Muscle of arm (tissue), 14 donors: ENCODE measurements at places on chromosomes 4 and X. TPM values are rescaled to one million over a fixed set of nuclear protein-coding genes. Genes with fewer than 3 reads are reported as not detected.

The SFRP2 gene
- polyA plus RNA-seq = 96.8 TPM

The UGT8 gene
- not detected for polyA plus RNA-seq

The PCYT1B gene
- polyA plus RNA-seq = 2.7 TPM

The MAD2L1 gene
- 18.3 TPM for polyA plus RNA-seq

The HSFX4 gene
- 1.7 TPM for polyA plus RNA-seq

The FAT4 gene
- polyA plus RNA-seq = 14.8 TPM

The NXF2B gene
- polyA plus RNA-seq = not detected

The PRSS48 gene
- not detected for polyA plus RNA-seq

The GPR82 gene
- 0.13 TPM for polyA plus RNA-seq

The GLUD2 gene
- 2.7 TPM for polyA plus RNA-seq

DNA sequence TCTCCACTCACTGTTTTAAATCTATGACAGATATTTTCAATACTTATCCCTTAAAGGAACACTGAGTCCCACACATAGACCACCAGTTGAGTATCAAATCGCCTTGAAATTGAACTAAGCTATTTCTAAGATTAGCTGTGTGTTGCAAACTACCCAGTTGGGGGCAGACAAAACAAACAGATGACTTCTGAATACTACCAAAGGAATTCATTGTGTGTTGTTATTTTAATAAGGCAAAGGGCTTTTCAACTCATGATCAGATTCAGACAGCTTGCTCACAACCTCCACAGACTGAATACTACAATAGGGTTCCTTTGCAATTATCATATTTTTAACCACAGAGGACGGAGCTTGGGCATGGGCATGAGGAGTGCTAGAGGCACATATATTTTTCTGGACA lies 283.0 kb upstream of the GPC4 start:
- no peak for DNase-seq

DNA sequence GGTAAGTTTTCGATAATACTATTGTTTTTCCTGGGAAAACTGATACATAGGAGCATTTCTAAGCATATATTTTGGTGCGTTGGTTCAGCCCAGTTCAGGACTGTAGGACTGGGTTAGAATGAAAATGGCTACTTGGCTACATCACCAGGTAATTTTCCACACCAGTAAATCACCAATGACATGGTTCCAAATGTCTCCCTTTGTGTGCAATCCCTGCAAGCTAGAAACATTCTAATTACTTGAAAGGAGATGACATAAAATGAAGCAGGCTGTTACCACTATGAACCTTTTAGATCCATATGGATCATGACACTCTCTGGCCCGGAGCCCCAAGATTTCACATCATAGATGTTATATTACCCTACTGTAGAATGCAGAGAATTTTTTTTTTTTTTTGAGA lies 577.4 kb upstream of the FTHL17 start:
- DNase-seq = no peak

- DNase-seq = no peak
Measured at GRCh38 chr4:113502906-113503305, 258.6 kb downstream of the CAMK2D start.

DNA sequence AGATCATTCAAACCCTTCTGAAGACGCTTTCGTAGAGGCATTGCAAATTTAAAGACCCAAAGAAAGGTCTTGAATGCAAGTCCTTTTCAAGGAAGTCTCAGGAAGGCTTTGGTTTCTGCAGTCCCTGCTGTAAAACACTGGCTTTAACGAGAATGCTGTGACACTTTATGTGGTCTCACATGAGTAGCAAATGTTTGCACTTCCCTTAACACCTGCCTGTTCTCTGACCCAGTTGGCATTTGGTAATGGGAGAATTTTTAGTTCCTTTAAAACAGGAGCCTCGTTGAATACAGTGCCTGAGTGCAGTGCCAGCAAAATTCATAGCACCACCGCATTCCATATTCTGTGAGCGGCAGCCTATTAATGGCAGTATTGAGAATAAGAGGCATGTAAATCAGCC lies 330.5 kb upstream of the PRKX start:
- DNase-seq = no peak

- DNase-seq = no peak
Measured at GRCh38 chr4:159593681-159594080, 490.8 kb downstream of the RAPGEF2 start.

DNA sequence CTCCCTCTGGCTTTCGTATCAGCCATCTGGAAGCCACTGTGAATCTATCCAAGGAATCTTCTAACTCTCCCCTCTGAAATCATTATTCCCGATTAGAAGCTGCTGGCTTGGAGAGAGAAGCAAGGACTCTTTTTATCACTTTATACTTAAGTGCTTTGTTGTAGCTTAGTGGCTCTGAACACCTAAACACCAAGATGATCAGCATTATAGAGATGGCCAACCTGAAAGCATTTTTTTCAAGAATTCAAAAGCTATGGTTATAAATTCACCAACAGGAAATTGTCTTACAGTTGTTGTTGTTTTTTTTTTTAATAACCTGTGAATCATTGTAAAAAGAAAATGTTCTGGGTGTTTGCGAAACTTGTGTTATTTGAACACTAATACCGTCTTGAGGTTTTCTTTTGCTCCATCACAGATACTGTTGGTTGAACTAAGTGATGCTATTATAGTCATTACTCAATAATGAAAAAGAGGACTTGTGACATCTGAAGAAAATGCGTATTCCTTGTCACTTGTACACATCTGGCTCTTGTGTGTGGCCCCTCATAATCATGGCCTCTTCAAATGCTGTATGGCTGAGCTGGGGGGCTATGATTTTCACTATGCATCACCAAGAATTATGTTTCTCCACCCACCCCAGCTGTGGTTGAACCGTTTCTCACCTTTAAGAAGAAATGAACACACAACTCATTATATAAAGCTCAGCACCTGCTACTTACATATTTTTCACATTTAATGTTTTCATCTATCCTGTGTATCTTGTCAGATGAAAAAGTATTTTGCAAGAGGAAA lies 11.8 kb upstream of the SMIM43 start:
- DNase-seq = no peak

GRCh38 chr4:73388887-73389286 lies 15.2 kb upstream of the ALB start:
- no peak for DNase-seq

DNA sequence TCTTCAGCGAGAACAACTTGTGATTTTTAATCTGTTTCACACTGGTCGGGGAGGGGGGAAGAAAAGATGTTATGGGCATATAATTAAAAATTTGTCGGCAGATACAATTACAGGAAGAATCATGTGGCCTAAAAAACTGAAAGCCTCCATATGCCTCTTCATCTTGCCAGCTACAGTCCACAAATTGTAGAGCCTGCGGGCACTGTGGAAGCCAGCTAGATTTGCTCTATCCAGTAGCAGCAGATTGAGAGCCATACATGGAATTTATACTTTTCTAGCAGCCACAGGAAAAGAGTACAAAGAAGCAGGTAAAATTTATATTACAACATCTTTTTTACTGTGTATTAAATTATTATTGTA lies 147.3 kb downstream of the TBL1X start:
- DNase-seq = no peak

DNA sequence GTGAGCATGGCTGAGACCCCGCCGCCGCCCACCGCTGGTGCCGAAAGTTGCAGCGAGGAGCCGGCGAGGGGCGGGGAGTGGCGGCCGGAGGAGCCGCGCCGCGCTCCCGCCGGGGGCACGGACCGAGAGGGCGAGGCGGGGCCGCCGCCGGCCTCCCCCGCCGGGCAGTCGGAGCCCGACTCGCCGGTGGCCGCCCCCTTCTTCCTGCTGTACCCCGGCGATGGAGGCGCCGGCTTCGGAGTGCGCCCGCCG lies 16.5 kb downstream of the UTP3 start:
- peak; percentile 6 for DNase-seq

DNA sequence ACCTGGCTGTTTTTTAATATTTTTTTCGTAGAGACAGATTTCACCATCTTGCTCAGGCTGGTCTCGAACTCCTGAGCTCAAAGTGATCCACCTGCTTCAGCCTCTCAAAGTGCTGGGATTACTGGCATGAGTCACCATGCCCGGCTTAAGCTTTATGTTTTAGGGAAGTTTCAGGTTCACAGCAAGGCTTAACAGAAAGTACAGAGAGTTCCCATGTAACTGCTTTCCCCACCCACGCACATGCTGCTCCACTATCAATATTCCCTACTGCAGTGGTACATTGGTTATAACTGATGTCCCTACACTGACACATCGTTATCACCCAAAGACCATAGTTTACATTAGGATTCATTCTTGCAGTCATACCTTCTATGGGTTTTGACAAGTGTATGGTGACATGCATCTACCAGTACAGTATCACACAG lies 62.7 kb downstream of the PRPS1 start:
- DNase-seq = no peak

GRCh38 chrX:2583194-2584162 lies 82.7 kb upstream of the DHRSX start:
- no peak for DNase-seq

GRCh38 chrX:74277846-74278245 lies 26.1 kb upstream of the ZCCHC13 start:
- DNase-seq = no peak
